ENCODE measurements at places on chromosomes 1 and 21.

DNA sequence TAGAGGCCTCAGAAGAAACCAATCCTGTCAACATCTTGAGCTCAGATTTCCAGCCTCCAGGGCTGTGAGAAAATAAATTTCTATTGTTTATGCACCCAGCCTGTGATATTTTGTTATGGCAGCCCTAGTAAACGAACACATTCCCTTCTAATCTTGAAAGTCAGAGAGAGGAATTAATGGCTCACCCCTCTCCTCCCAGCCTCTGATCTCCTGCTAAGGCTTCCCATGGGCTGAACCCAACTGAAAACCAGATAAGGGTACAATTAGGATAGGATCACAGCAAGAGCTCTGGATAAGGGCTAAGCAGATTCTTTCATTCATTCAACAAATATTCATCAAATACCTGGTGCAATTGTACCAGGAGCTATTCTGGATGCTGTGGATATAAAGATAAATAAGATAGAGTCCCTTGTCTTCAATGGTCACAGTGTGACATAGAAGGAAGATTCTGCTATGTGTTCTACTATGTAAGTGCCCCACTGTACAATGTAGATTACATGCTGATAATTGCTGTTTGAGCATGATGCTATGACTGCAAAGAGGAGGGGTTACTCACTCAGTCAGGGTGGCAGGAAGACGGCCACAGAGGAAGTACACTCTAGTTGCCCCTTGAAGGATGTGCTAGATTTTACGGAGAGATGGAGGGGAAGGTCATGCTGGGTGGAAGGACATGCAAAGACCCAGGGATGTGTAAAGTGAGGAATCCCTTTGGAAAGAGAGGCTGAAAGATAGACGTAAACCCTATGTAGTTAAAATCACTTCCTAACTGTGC lies 203.3 kb upstream of the JUN start:
- DNase-seq: no peak

- DNase-seq: no peak
Observed at GRCh38 chr1:211903490-211904245, 73.1 kb upstream of the LPGAT1 start.

DNA sequence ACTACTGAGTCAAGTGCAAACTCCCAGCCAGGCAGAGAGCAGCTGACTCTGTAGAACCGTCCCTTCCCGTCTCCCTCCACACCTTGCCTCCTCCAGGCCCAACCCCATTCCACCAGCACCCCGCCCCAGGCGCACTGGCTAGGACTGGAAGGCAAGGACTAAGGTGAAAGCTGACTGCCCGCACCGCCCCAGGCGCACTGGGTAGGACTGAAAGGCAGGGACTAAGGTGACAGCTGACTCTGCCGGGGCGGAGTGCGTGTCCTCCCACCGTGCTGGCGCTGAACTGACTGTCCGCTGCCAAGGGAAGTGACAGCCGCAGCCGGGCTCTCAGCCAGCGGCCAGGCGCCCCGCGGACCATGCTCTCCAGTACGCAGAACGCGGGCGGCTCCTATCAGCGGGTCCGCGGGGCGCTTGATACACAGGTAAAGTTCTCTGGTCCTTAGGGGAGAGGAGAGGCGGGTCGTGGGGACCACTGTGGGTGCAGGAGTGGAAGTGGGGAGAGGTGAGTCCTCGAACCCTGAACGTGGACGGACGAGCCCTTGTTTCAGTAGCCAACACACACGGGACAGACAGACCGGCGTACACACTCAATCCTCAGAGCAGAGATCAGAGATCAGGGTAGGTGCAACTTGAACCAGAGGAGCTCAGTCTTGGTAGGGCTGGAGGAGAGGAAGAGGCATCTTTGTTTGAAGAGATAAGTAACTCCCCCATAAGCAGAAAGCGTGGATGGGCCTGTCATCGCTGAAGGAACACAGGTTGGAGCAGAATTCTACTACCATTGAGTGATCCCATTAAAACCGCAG lies 58.0 kb downstream of the RBM11 start:
- no peak for DNase-seq

DNA sequence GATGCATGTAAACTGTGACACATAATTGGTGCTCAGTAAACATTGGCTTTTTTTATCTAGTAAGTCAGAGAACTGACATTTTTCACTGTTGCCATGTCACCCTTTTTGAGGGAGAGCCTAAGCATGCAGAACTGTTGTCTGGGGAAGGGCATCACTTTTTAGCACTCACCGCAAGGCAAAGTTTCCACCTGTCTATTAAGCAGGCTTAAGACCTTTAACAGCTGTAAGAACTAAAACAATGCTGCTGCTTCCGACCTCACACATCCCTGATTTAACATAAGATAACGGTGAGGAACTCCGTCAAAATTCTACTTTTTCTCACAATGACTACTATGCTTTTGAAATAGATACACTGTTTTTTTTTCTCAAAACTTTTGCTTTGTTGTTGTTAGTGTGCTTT lies 554.8 kb downstream of the NUF2 start:
- no peak for DNase-seq

- DNase-seq: no peak
Observed at GRCh38 chr1:113849072-113849471, 22.4 kb downstream of the PTPN22 start.

DNA sequence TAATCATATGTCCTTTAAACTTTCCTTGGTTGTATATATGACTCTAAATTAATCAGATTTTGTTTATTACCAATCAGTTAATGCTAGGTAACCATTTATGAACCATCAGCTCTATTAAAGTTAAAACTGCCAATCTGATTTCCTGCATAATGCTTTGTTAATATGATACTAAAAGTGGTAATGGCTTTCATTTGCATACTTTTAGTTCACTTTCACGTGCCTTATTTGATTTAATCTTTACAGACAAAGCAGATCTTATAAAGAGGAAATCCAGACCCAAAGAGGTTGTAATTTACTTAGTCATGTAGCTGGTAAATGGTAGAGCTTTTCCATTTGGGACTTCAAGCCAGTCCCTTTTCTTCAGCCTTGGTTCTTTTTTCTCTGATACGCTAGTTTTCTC lies 61.3 kb downstream of the CLIC4 start:
- no peak for DNase-seq

- DNase-seq: no peak
Observed at GRCh38 chr21:44377922-44378645, 24.7 kb downstream of the TRPM2 start.

DNA sequence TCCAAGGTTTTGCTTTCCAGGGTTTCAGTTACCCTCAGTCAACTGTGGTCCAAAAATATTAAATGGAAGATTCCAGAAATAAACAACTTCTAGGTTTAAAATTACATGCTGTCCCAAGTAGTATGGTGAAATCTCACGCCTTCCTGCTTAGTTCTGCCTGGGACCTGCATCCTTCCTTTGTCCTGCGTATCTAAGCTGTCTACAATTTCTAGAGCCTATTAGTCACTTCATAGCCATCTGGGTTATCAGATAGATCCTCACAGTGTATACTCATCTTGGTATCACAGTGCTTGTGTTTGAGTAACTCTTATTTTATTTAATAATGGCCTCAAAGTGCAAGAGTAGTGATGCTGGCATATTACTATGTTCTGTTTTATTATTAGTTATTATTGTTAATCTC lies 157.7 kb downstream of the ROR1 start:
- DNase-seq: no peak

- no peak for DNase-seq
Observed at GRCh38 chr1:8367571-8368194, 49.8 kb downstream of the SLC45A1 start.

DNA sequence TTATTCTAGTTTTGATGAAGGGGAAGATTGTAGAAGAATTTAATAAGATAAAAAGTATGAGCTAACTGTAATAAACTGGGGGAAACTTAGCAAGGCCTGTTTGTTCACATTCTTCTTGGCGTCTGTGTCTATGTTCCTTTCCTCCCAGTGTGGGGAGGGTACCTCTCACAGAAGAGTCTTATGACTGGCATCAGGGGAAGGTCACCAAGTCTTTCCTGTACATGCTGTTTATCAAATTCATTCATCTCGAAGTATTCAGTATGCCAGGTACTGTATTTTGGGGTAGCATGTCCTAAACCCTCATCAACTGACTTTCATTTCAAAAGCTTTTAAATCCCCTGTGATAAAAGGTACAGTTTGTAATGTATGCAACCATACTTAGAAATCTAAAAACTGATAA lies 78.4 kb downstream of the HS2ST1 start:
- DNase-seq: no peak

- DNase-seq: no peak
Observed at GRCh38 chr1:176222196-176222595, 15.1 kb upstream of the COP1 start.

DNA sequence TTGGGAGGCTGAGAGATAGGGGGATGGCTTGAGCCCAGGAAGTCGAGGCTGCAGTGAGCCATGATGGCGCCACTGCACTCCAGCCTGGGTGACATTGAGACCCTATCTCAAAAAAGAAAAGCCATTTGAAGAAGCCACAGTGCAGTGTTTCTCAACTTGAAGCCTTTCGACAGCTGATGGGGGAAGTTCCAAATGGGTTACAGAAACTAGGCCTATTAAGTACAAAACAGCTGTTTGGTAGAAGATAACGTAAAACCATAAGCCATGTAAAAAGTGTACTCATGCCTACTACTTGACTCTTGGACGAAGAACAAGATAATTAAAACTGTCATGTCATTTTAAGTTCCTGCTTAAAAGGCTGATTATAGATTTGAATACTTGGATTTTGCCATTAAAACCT lies 16.6 kb downstream of the COPA start:
- no peak for DNase-seq

DNA sequence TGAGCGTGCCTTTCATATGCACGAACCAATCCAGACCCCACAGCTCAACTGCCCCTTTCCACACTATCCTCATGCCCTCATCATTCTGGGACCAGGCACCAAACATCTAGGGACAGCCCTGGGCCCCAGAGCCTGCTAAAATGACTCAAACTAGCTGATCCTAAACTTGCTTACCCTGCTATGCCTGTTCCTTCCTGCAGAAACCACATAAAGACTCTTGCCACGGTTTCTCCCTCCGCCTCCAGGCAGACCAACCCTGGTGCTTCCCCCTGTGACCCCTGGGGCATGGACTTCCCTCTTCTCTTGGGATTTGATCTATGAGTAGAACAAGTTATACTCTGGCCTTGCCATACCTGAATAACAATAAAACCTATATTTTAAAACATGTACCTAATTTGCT lies 138.0 kb upstream of the CD34 start:
- no peak for DNase-seq

GRCh38 chr1:4256351-4256750 lies 356.3 kb upstream of the C1orf174 start:
- no peak for DNase-seq

GRCh38 chr21:37207441-37208009 lies 59.6 kb downstream of the VPS26C start:
- DNase-seq: no peak

DNA sequence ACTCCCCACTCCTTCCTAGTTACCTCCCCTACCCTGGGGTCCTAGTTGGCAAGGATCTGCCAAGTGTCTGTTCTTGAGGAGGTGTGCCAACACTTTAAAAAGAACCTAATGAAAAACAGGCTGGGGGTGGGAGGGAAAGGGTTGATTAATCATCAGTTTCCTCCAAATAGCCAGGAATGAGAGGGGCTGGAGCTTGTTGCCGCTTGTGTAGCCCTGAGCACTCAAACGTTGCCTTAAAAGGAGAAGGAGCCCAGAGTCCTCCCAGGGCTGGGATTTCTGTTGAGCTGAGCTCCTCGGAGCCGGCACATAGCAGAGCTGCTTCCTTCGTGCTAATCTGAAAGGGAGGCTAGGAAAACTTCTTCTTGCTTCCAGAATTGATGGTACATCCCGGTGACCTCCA lies 15.9 kb downstream of the SHISA4 start:
- no peak for DNase-seq

DNA sequence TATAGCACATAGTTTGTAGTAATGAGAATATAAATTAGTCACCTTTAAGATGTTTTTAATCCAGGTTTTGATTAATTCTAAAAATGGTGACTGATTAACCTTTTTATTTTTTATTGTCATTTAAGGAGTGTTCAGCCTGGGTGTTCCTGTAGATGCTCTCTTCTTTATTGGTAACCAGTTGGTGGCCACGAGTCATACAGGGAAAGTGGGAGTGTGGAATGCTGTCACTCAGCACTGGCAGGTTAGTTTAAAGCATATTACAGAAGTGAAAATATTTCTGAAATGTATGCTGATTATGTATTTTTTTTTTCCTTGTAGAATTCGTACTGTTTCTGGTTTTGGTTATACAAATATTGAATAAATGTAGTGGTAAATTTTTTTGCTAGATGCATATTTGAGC lies 28.1 kb downstream of the KCTD3 start:
- DNase-seq: no peak

DNA sequence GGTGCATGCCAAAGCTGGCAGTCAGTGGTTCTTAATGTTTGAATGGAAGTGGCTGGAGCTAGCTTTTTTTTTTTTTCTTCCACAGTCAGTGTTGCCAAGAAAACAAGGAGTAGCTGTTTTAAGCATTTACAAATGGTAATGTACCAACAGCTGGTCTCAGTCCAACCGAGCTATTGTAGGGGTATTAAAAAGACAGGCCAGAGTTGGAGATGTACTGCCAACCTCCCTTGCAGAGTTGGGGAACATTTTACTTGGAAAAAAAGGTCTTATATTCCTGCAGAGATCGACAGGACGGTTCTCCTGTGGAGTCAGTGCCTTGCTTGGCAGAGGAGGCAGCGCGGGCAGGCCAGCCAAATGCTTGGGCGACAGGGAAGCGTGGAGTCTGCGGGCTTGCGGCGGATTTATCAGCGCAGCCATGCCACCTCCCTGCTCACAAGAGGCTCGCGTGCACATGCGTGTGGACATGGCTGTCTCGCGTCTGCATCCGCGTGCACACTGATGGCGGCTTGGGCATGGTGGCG lies 338.1 kb downstream of the RPS6KC1 start:
- DNase-seq: no peak

GRCh38 chr1:231557898-231558707 lies 29.6 kb downstream of the TSNAX start:
- no peak for DNase-seq

DNA sequence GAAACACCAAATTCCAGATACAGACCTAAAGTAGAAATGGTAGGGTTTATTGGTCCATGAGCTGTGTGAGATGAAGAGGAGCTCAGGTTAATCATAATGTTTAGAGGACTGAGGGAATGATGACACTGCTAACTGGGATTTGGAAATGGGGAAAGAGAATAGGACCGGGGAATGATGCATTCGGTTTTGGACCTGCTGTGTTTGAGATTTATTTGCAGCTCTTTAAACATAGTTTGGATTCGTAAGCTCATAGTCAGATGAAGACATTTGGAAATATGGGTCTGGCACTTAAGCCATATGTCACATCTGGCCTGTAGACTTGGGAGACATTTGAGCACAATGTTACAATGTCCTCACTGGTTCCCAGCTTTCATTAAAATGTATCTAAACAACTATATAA lies 127.9 kb upstream of the DUSP10 start:
- no peak for DNase-seq

All from left renal pelvis (tissue), 4 donors.